ENCODE measurements at places on chromosomes 2 and 18.

DNA sequence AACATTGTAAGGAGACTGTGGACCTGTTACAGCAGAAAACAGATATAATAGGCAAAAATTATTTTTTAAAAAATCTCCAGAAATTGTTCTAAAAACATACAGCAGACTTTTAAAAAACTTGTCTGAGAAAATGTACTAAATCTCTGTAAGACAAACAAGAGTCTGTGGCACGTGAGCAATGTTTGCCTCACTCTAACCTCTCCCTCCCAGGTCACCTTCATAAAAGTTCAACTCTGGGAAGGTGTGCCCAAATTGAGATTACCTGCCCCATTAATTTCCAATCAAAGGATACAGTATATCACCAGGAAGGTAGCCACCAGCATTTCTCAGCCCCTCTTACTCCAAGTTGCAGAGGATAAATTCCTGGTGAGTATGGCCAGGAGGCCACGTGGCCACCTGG lies 992.7 kb downstream of the TMEM182 start:
- no peak for DNase-seq

DNA sequence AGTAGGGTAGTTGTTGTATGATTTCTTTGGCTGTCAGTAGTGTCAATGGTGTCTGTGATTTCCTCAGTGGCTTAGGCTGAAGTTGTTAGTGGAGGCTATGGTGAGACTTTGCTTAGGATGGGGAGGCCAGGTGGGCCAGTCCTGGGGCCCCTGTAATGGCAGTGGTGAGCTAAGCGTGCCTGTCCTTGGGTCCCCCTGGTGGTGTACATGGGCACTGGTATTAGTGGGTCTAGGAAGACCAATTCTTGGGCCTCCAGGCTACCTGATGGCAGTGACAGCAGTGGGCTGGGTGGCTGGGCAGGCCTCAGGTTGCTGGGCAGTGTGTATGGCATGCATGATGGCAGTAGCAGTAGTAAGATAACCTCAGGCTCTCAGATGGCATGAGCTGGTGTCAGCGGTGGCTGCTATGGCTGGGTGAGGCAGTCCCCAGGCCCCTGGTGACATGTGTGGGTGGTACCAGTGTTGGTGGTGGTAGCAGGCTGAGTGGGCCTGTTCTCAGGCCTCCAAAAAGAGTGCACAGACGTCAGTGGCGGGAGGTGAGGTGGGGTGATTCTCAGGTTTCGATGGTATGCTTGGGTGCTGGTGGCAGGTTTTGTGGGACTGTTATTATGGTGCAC lies 103.2 kb downstream of the KLHL14 start:
- no peak for DNase-seq

- no peak for DNase-seq
Observed at GRCh38 chr2:98665677-98666076, 57.3 kb downstream of the UNC50 start.

- no peak for DNase-seq
Observed at GRCh38 chr2:200809506-200810251, 2.0 kb upstream of the BZW1 start.

GRCh38 chr18:25423760-25424159 lies 71.8 kb upstream of the ZNF521 start:
- no peak for DNase-seq

DNA sequence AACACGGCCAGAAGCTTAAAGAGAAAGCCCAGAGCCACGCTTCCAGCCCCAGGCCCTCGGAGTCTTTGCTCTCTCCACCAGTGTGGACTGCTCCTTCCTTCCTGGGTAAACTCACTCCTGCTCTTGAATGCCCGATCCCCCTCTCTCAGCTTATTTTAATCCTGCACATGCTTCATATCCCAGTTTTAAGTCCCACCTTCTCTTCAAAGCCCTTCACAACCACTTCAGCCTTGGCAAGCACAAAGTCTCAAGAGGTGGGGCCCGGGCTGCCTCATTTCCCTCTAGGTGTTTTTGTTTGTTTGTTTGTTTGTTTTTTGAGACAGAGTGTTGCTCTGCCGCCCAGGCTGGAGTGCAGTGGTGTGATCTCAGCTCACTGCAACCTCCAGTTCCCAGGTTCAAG lies 21.6 kb upstream of the CREG2 start:
- DNase-seq, result no peak

DNA sequence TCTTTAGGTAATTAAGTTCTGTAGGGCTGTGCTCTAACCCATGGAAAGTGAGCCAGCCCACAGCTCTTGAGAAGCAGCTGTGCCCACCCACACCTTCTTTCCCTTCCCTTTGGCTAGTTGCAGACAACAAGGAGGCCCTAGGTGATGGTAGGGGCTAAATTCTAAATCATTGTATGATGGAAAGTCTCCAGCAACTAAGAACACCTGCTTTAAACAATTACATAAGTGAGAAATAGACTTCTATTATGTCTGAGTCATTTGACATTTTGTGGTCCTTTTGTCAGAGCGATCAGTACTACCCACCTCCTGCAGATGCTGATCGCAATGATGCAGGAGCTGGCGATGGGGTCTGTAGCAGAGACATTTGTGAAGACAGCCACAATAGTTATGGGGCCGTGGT lies 79.6 kb downstream of the TEX51 start:
- no peak for DNase-seq

DNA sequence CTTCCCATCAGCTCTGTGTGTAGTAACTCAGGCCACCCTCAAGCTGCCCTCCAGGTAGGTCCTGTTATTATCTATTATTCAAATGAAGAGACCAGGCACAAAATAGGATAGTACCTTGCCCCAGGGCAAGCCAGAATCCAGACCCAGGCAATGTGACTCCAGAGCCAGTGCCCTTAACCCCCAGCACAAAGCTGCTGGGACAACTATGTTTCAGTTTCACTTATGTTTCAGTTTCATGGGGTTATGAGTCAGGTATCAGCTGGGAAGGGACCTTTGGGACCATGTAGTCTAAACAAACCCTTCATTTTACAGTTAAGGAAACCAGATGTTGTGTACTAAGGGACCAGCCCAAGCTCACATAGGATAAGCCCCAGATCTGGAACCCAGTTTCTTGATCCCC lies 10.0 kb downstream of the HK2 start:
- peak; percentile 54 for DNase-seq

DNA sequence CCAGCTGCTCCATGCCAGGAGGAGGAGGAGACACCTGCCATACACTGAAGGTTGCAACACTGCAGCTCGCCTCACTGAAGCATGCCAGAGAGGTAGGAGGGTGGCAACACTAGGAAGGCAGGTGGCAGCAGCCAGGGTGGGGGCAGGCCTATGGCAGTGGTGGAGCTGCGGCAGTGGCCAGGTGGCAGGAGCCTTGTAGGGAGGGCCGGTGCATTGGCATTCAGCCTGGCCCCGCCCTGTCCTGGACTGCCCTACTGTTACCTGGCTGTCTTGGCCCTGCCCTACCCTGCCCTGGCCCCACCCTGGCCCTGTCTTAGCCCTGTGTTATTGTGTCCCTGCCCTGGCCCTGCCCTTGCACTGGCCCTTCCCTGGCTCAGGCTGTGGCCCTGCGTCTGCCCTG lies 7.4 kb upstream of the ANKRD62 start:
- peak; percentile 32 for DNase-seq
